ENCODE measurements at places on chromosomes 6 and 20. TPM values are rescaled to one million over a fixed set of nuclear protein-coding genes. Genes with fewer than 3 reads are reported as not detected.

IRAK1BP1 gene
- total RNA-seq, result 2.1 TPM

BMP2 gene
- total RNA-seq, result 3.0 TPM

WFDC6 gene
- not detected for total RNA-seq

- DNase-seq, result no peak
Measured at GRCh38 chr6:148578489-148578814, 168.4 kb upstream of the UST start.

GRCh38 chr20:20327746-20328145 is 40.2 kb upstream of the INSM1 start:
- no peak for DNase-seq

- DNase-seq, result no peak
Measured at GRCh38 chr6:113640051-113640450, 217.1 kb upstream of the MARCKS start.

- DNase-seq, result no peak
Measured at GRCh38 chr20:58467572-58468527, 47.3 kb downstream of the APCDD1L start.

DNA sequence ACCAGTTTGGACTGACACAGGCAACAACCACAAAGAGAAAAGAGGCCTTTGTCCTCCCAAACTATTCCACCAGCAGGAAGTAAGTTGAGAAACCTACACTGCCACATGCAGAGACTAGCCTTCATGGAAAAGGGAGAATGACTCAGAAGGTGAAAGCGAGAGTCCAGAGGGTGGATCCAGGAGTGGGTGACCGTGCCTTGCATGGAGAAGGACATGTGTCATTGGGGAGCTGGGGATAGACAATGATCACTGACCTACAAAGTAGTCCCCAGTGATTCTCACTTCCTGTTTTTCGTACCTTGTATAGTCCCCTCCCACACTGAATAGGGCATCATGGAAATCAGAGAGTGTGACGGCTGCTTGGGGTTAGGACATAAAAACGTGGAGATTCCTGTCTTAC is 91.9 kb downstream of the MYLK4 start:
- no peak for DNase-seq

DNA sequence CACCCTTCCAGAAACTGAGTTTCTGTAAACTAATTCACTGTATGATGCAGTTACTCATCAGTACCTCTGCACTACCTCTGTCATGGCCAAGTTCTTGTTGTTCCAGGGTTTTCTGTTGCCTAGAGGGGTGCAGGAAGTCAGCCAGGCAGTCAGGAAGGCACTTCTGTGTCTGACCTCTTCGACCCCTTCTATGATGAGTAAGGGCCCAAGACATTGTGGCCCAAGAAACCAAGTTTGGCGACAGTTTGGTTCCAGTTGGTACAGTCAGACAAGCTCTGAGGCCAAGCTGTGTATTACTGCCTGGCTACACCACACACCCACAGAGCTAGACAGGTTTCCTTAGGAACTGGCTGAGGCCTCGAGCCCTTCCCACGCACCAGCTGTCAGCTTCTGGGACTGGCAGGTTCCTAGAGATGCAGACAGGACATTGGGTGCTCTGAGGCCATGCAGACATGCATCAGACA is 41.2 kb downstream of the TRAF3IP2 start:
- no peak for DNase-seq

GRCh38 chr20:8427419-8428040 is 295.5 kb downstream of the PLCB1 start:
- no peak for DNase-seq

- DNase-seq, result no peak
Measured at GRCh38 chr20:12053353-12053752, 135.7 kb downstream of the BTBD3 start.

All from cardiac septum (tissue), 1 donor.